DMS 273 treated with DMSO at 0.1 percent for 48 hours (cell line): ENCODE measurements at places on chromosomes 12 and 14.

GRCh38 chr12:132357623-132358186 lies 28.3 kb upstream of the GALNT9 start:
- no peak for DNase-seq

DNA sequence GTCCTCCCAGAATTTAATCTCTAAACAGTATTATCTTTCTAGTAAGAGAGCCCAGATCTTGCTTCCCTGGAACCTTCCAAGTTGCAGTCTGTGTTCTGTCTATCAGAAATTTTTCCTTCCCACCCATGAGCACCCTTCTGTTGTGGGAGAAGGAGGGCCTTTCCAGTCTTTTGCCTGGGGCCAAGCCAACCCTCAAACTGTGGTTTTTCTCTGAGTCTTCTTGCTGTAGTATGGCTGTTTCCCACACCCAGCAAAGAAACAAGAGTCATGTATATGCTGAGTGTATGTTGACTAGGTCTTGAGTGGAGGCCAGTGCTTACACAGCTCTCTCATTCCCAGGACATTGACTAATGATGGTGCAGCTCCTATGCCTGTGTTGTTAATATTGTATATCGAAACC lies 104.5 kb downstream of the TGFB3 start:
- no peak for DNase-seq

DNA sequence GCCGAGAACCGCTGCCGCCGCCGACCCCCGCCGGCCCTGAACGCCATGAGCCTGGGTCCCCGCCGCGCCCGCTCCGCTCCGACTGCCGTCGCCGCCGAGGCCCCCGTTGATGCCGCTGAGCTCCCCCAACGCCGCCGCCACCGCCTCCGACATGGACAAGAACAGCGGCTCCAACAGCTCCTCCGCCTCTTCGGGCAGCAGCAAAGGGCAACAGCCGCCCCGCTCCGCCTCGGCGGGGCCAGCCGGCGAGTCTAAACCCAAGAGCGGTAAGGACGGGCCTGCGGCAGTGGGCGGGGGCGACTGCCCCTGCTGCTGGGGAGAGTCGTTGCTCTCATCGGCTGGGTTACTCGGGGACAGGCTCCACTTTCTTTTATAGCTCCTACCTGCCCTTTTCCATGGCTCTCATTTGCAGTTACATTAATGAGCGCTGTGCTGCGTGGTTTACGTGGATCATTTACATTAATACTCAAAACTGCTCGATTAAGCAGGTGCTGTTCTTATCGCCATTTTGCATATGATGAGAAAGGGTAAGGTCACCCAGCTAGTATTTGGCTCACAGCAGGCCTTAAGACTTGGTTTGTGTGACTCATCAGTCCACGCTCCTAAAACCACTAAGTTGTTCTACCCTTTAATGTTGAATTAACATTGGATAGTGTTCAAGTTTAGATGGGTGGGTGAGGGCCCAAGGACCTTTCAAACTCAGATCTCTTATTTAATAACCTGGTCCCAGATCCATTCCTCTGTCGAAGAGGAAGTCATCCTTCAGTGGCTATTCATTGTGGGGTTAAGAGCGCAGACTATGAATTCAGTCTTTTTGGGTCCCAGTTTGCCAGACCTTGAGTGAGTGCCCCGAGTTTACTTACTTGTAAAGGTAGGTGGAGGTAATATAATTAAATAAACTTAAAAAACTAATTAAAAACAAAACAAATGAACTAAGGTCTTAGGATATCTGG lies 823 bp downstream of the RNF10 start:
- DNase-seq: no peak

GRCh38 chr12:80173083-80173864 lies 73.9 kb downstream of the OTOGL start:
- DNase-seq: no peak

GRCh38 chr12:94309373-94309772 lies 150.3 kb downstream of the CEP83 start:
- DNase-seq: no peak

GRCh38 chr12:77122236-77122635 lies 56.9 kb upstream of the E2F7 start:
- no peak for DNase-seq

DNA sequence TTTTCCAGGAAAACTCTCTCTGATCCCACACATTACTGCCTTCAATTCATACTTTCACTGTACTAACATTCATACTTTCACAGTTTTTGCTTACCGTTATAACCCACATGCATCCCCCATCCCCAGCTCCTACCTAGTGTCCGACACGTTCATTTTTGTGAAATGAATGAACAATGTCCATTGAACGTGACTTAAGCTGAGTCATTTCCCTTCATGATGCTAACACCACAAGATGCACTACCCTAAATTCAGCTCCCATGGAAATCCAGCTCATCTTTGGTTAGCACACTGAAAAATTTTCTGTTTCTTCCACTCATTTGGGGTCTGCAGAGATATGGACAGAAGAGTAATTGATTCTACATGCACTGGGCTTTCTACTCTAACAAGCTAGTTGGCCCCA lies 84.7 kb downstream of the GALNT4 start:
- DNase-seq: no peak

DNA sequence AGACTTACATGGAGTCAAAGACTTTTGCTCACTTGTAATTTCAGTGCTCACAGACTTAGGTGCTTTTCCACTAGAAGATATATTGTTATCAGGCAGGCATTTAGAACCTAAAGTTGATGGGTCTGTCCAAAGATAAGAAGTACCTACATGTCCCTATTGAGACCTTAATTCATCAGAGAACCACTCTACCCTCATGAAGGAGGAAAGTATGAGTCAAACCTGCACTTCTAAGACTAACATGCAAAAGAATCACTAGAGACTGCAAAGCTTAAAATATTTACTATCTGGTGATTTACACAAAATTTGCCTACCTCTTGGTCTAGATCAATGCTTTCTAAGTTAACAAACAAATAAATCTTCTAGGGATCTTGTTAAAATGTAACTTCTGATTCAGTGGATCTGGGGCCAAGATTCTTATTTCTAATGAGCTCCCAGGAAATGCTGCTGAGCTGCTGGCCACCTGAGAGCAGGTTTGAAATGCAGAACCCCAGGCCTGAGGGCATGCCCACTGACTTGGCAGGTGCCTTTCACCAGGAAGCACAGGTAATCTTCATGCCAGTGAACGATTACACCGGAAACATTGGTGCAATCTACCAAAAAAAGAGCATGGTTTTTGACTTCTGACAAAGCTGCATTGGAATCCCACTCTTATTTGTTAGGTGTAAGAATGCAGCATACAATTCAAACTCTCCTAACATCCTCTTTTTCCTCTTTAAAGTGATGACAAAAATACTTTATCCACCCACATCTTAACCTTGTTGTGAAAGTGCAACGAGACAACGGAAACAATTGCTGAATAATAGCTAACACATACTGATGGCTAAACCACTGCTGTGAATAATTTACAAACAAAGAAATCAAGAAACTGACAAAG lies 214.2 kb downstream of the ADAMTS20 start:
- DNase-seq: no peak

DNA sequence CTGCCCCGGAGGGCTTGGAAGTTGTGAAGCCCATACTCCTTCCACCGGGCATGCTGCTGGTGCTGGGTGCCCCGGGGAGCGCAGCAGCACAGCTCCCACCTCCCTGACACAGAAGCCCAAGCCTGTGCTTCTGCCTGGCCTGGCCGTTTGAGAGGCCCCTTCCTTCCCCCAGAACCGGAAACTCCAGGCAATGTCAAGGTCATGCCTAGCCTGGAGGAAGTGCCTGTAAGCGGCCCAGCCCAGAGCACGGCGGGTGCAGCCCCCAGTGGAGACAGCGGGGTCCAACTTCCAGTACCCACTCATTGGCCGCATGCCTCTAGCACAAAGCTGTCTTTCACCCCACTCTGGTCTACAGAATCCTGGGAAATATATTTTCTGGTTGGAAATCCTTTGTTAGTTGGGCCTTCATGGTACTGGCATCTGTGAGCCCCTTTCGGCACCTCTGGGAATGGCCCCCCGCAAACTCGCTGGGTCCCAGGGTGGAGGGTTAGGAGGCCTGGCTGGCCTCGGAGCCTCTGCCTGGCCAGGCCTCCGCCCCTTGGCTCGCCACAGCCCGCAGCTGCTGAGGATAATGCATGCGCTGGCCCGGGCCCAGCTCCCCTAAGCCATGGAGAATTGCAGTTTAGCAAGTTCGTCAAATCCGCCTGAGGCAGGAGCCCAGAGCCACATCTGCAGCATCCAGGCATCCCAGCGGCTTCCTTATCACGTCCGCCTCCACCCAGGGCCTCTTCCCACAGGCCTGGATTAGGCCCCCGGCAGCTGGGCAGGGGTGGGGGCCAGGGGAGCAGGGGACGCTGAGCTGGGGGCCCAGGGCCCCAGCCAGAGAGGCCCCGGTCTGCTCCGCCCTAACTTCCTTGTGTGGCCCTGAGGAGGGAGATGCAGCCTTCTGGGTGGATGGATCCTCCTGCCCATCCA lies 48.9 kb upstream of the DLK1 start:
- DNase-seq: no peak

DNA sequence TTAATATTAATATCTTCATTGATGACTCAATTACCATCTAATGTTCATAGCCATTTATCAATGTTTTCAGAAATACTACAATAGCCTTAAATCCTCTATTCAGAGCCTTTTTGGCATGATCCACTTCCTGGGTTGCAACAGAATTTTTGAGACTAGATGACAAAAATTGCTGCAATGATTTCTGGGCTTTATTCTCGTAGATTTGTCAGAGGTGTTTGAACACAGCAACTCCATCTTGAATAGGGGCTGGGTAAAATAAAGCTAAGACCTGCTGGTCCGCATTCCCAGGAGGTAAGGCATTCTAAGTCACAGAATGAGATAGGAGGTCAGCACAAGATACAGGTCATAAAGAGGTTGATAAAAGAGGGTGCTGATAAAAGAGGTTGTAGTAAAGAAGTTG lies 165.8 kb upstream of the CNOT2 start:
- no peak for DNase-seq
